Activated T-helper 9 cell treated with anti-CD3 and anti-CD28 coated beads, Interleukin-2, amount 50 U/mL, for 16 hours (primary cell): ENCODE measurements at places on chromosomes 5 and 9.
A peak's percentile ranks its signal among the peaks of the same experiment; 100 is the strongest.

GRCh38 chr5:116576053-116576713 is 1.6 kb upstream of the SEMA6A start:
- DNase-seq = no peak

DNA sequence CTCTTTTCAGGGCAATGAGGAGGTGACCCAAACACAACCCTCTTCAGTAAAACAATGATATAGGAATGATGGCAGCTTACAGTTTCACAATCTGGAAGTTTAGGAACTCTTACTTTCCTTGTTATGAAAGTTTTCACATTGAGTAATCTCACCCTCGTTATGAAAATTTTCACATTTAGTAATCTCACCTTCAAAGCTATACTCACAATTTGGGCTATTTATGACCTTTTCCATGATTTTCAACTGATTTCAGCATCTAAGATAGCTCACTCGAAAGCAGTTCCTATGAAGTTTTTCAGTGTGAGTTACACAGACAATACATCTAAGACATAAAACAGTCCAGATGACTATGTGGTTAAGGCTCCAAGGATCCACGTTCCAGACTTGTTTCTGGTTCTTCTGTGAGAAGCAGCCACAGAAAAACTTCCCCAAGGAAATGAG is 57.1 kb downstream of the FOXD1 start:
- DNase-seq = no peak

DNA sequence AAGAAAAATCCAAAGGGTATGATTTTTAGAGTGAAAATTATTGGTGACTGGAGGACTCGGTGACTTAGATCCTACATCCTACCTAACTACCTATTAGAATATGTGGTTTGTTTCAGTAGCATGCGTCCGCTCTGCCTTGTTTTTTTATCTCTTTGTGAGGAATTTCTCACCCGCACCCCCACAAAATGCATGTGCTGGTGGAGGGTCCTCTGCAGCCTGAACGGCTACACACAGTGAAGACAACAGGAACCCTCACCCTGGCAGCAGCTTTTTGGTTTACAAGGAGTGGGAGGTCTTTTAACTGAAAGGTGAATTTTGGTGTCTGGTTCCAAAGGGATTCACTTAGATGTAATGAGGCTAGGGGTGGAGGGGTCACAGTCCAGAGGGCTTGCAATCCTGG is 115.5 kb downstream of the GNA14 start:
- no peak for DNase-seq

GRCh38 chr5:74250304-74251102 is 390.0 kb downstream of the ENC1 start:
- DNase-seq = no peak

GRCh38 chr5:137095597-137095996 is 403.5 kb downstream of the SPOCK1 start:
- no peak for DNase-seq

DNA sequence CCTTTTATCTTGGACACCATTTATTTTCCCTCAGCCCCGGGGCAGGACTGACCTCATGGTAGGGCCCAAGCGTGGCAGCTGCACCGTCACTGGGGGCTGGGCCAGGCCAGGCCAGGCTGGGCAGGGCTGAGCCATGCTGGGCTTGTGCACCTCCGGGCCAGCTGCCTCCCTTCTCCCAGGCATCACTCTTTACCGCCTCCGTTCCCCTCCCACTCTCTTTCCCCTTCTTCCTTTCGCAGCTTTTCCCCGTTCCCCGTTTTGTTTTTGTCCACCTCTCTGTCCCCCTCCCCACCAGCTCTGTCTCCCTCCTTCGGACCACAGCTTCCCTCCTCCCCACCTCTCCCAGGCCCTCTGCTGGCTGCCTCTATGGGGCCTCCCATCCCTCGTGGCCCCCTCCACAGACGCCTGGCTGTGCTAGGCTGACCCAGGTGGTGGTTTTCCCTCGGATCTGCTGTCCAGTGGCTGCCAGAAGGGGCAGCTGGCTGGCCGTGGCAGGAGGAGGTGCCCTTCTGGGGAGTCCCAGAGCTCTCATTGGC is 17.9 kb downstream of the FGF18 start:
- DNase-seq = no peak

DNA sequence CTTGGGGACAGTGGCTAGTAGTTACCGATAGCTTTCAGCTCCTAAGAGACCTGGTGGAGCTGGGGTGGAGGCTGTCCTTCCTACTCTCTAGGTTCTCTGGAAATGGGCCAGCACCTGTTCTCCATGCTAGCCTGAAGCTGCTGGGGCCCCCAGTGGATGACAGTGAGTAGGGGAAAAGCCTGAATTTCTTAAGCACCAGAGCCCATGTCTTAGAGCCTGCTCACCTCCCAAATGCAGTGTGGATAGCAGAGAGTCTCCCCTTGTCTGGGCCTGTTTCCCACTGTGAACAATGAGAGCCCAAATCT is 105.8 kb downstream of the DAB2IP start:
- no peak for DNase-seq

- DNase-seq = no peak
These were observed 45.0 kb downstream of the DBH start for GRCh38 chr9:133680976-133681657.

- no peak for DNase-seq
These were observed 1.5 kb downstream of the GAS1 start for GRCh38 chr9:86945728-86946200.

- no peak for DNase-seq
These were observed 7.5 kb downstream of the TDRD7 start for GRCh38 chr9:97419309-97419867.

GRCh38 chr5:124738681-124739633 is 7.5 kb downstream of the ZNF608 start:
- DNase-seq = no peak

- no peak for DNase-seq
These were observed 89.5 kb upstream of the TTC23L start for GRCh38 chr5:34749431-34749873.

- no peak for DNase-seq
These were observed 343.2 kb downstream of the ZNF608 start for GRCh38 chr5:124403281-124403680.

DNA sequence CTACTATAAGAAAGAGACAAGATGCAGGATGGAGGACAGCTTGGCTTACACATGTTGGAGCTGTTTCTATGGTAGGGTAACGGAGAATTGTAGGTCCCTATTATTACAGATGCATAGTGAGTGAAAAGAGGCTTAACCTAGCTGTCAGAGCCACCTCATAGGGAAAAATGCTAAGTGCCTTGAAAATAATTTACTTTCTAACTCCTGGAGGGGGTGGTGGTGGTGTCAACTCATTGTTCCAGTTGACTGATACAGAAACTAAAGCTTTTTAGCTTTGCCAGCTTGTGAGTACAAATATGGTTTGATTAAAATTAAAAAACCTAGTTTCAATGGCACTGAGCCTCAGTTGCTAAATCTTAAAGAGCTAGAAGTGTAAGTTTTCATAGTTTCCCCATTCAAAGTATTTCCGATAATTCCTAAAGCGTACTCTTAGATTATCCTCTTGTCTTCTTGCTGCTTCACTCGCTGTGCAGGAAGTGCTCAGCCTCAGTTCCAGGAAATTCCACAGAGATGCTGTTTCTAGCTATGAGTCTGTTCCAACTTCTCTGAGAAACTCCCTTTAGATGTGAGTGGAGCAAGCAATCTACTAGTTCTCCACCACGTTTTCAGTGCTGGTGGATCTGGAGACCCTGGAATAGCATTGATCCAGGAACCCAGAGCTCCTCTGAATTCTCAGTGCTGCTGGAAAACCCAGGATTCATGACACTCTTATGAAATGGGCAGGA is 265.2 kb downstream of the DMAC1 start:
- DNase-seq = no peak

- no peak for DNase-seq
These were observed 168.1 kb downstream of the EFNA5 start for GRCh38 chr5:107502676-107503060.

- DNase-seq = peak; percentile 28
These were observed 3.1 kb downstream of the KLF9 start for GRCh38 chr9:70411121-70411929.

GRCh38 chr5:169803077-169803981 is 166.3 kb downstream of the DOCK2 start:
- DNase-seq = no peak

DNA sequence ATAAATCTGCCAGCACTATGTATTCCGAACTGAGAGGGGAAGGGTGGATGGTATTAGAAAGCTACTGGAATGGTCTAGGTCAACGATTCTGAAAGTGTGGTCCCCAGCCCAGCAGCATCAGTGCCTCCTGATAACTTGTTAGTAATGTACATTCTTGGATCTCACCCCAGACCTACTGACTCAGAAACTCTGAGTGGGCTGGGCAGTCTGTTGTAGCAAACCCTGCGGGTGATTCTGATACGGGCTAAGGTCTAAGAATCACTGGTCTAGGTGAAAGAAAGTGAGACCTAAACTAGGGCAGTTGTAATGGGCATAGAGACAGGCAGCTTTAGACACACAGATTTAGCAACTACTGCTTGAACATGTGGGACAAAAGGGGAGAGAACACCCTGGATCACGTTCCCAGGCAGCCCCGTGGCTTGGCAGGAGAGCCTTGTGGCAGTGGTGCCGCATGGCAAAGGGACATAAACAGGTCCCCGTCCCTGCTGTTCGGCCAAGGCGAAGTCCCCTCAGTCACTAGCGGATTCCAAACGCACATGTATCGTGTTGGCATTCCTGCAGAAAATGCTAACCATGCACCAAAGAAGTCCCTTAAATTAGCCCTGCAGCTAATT is 216.3 kb downstream of the TTLL11 start:
- no peak for DNase-seq

DNA sequence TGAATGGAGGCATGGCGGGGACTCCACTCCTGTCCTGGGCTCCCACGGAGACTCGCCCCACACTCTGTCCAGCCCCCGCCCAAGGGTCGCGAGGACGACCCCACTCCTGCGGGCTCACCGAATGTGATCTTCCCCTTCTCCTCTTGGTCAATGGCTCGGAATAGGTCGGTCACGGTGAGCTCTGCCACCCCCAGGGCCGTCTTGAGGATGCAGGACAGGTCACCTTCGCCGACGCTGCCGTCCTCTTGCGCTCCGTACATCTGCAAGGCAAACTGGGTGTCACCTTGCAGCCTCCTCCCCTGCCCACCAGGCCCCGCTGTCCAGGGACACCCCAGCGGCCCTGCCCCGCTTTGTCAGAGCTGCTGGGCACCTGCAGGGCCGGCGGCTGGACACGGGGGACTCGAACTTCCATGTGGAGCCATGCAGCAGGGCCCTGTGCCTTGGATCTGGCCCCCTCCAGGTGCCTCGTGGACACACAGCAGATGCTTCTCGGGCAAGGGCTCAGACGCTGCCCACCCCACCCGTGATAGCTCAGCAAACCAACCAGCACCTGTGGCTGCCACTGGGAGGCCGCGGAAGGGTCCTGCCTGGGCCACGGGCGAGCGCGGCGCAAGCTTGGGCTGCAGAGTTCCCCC is 21.5 kb upstream of the SLC6A3 start:
- no peak for DNase-seq
